ENCODE measurements at places on chromosomes 7 and 10. TPM values are rescaled to one million over a fixed set of nuclear protein-coding genes. Genes with fewer than 3 reads are reported as not detected.

VPS50 gene
- total RNA-seq: 16.5 TPM

ZNF853 gene
- 0.24 TPM for total RNA-seq

GRB10 gene
- total RNA-seq: 14.2 TPM

GRCh38 chr10:84770824-84771223 is 442.4 kb downstream of the CCSER2 start:
- no peak for ATAC-seq

DNA sequence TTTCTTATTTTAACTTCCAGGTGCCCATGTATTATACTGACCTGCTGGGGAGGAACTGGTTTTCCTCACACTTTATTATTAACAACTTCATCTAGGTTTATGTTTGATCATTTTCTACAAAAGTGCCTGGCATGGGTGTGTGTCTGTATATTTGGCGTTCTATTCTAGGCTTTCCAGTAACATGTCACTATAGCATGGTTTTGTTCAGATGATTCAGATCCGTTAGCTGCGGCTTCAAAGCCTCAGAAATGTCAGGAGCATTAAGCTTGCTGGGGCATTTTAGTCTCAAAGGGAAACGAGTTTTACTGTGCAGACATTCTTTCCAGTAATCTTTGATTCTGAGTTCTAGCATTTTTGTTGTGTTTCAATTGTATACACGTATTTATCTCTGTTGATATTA is 2.3 kb downstream of the INPP5A start:
- ATAC-seq: no peak

Measured in esophagus mucosa (tissue), 1 donor.